ENCODE measurements at places on chromosomes 6 and 20.
A peak's percentile ranks its signal among the peaks of the same experiment; 100 is the strongest.

DNA sequence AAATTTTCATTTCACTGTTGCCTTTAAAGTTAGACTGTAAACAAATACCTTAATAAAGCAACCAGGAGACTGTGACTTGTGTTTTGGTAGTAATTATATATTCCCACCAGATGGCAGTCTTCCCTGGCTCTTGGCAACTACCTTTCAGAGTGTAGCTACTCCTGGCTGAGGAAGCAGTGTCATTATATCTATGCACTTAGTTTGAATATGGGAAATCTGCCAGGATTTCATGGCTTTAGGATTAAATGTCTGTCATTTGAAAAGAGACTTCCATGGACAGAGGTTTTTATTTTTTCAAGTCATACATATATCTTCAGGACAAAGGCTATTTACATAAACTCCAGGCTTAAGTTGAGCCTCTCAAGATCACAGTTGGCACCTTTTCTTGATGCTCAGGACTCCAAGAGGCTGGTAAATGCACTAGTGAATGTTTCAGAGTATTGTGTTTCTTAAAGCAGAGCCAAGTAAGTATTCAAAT is 160.1 kb downstream of the C6orf58 start:
- peak; percentile 91 for DNase-seq

DNA sequence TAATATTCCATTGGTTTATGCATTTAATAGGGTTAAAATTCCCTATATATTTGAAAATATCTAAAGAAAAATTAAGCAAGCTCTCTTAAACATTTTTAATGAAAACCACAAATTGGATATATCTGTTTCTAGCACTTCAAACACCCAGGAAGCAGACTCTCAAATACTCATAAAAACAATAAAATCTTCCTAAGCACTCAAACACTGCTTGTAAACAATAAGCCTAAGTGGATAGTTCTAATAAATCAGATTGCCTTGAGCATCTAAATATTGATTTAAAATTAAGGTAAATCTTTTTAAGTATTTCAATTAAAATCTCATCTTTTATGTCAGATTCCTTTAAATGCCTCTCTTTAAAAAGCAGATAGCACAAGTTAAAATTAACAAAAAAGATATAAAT is 254.4 kb downstream of the KCNQ5 start:
- peak; percentile 13 for DNase-seq

- peak; percentile 74 for DNase-seq
These were observed 623 bp upstream of the MRPS26 start for GRCh38 chr20:3045042-3045815.

GRCh38 chr20:4427940-4428586 is 293.6 kb upstream of the PRND start:
- no peak for DNase-seq

DNA sequence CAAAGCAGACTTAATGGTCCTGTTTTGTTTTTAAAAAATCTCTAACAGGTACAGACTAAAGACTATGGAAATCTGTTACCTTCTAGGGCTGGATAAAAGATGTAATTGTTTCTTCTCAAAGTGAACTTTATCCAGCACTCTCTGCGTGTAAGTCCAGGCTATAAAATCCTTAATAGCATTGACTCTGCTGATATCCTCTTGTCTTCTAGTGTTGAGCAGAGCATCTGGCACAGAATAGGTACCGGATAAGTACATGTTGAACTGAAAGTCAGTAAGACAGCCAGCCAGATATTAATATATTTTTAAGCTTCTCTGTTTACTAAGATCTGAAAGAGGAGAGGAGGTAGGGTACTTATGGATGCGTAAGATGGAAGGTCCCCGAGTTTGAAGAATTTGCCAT is 262.3 kb downstream of the TBC1D7 start:
- DNase-seq, result no peak

DNA sequence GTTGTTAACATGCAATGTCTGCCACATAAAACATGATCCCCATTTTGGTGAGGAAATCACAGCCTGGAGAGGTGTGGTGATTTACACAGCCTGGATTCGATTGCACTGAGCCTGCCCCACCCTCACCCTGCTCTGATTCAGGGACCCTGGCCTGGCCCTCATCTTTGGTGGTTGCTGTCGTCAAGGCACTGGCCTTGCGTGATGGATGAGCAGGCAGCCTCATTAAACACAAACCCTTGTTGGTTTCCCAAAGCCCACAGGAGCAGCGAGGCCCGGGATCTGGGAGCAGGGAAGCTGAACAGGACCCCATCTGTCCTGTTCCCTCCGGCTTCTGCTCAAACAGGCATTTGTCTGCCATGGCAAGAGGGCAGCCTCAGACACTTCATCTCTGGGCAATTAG is 70.8 kb downstream of the CHMP4B start:
- no peak for DNase-seq

DNA sequence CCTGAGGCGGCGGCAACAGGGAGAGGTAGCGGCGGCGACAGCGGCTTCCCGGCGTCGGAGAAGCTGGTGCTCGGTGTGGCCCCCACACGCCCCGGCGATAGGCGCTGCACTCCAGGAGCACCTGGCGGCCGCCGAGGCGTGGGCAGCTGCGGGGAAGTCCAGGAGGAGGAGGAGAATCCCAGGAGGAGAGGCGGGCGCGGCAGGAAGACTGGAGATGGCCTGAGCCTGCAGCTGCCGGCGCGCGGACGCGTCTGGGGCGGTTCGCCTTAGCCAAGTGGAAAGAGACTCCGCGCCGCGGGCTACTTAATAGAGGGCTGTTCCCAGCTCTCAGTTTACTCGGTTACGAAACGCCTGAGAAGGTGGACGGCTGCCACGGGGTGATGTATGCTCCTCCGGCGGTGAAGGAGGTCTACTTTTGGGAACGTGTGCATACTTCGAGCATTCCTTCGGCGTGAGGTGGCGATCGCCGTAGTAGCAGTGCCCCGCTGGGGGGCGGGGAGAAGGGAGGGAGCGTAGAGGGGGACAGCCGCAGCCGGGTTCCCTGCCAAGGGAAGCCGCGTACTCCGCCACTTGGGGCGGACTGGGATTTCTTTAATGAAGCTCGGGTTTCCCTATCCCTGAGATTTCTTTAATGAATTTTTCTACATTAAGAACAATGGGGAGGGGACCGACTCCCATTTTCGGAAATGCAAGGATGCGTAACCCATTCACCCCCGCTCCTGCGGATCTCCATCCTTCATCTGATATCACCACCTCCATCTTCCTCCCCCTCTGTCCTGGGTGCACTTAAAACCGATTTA is at the start of gene COL12A1:
TSS of gene COL12A1 (minus strand) at position 278 of the 800 bp plus-strand sequence. CDS start 3,261 bp downstream, outside the sequence.
- DNase-seq, result peak; percentile 67

DNA sequence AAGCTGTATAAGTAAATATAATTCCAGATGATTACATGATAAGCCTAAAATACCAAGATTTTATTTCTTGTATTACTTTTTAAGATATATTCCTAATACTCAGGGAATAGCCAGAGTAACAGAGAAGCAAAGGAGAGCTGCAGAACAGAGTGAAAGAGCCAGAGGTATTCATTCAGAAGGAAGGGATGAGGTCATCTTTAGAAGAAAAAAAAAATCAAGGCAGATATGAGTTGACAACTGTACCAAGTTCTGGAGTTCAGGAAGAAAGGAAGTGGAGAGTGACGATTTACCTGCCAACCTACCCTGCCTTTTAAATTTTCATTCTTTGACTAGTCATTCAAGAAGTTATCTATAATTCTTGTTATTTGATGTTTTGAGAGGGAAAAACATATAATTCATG is 28.8 kb upstream of the NHSL1 start:
- no peak for DNase-seq

DNA sequence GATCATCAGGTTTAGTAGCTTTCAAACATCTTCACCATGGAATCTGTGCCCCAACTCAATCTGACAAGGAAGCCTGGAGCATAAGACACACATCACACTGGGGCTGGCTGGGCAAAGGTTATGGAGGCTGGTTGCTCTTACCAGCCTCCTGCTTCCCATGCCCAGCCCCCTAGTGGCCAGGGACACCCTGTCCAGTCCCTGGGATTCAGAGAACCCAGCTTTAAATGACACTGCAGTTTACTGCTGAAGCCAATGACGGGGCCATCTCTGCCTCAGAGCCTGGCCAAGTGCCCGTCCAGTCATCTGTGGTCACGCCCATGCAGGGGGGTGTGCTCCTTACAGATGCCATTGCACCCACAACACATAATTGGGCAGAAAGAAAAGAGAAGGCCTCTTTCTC is 272.9 kb downstream of the SMOC2 start:
- DNase-seq, result no peak

- no peak for DNase-seq
These were observed 7.9 kb downstream of the RSPH4A start for GRCh38 chr6:116624036-116624805.

GRCh38 chr6:133236932-133237331 is 4.2 kb upstream of the EYA4 start:
- DNase-seq, result no peak

DNA sequence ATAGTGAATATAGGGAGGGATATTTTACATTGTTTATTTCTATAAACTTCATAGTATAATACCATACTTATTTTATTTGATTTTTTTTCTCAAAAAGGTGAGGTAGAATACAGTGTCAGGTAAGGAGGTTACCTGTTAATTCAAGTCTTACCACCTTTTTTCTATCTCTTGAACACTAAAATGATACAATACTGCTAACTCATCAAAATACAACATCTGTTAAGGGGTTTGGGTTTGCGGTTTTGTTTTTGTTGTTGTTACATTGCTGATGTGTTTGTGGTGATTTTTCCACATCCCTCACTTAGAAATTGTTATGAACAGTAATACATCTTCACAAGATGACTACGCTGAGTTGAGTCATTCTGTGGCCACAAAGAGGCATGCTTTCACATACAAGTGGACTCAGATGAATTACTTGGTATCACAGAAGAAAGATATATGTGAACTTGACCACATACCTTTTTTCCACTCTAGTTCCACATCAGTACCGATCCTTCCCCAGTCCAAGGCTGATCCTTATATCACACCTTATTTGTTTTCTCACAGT is 139.4 kb upstream of the ID4 start:
- DNase-seq, result no peak

DNA sequence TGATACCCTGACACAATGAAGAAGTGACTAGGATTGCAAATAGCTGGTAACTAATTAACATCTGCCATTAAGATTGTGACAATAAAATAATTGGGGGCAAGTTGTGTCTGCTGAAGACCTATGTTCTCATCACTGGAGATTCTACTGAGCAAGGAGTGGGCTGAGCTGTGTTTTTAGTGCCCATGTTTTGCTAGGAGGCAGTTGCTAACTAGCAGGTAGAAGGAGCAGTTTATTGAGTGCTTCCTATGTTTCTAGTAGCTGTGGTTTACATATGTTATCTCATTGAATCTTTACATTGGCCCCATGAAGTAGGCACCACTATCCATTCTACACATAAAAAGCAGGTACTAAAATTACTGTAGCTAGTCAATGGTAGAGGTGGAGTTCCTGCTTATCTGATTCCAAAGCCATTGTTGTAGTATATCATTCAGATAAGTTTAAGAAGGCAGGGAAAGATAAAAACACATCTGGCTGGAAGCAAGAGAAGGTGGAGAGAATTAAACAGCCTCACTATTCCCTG is 2.8 kb upstream of the MEP1A start:
- no peak for DNase-seq

DNA sequence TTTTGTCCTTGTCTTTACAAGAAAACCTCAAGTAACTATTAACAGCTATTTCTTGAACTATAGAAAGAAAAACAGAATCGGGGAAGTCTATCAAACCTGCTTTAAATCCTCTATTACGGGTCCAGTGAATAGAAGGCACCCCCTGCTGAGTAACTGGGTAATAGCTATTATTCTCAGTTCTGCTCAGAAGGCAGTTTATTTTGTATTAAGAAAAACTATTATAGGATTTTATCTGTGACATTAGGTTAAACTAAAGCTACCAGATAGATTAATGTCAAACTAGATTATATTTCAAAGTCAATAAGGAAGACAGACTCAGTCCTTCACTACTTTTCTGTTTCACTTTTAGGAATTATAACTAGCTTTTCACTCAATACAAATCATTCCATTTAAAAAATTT is 93.7 kb downstream of the DST start:
- no peak for DNase-seq

DNA sequence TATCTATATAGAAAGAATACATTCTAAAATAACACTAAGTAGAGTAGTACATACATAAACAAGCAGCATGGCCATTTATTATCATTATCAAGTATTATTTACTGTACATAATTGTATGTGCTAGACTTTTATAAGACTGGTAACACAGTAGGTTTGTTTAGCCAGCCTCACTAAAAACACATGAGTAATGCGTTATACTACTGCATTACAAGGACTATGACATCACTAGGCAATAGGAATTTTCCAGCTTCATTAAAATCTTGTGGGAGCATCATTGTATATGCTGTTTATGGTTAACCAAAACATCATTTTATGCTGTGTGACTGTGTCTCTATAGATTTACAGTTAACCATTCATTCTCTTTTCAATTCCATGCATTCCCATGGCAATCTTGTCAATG is 131.7 kb upstream of the HDGFL1 start:
- no peak for DNase-seq

DNA sequence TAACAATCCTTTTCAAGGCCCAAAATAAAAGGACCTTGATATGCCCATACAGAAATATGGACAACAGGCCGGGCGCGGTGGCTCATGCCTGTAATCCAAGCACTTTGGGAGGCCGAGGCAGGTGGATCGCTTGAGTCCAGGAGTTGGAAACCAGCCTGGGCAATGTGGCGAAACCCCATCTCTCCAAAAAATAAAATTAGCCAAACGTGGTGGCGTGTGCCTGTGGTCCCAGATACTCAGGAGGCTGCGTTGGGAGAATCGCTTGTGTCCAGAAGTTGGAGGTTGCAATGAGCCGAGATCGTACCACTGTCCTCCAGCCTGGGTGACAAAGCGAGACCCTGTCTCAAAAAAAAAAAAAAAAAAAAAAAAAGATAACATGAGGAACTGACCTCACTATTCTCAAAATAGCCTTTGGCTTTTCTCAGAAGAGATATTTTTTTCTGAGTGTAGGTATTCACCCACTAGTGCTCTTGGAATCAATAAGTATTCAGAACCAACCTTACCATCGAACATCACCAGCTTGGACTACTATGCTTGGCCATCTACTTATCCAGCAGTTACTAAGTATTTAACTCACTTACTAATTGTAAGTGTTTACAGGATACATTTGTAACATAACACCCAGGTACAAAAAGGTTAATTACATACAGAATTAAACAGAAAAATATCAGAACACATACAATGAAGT is 99.2 kb downstream of the OR2B2 start:
- no peak for DNase-seq

DNA sequence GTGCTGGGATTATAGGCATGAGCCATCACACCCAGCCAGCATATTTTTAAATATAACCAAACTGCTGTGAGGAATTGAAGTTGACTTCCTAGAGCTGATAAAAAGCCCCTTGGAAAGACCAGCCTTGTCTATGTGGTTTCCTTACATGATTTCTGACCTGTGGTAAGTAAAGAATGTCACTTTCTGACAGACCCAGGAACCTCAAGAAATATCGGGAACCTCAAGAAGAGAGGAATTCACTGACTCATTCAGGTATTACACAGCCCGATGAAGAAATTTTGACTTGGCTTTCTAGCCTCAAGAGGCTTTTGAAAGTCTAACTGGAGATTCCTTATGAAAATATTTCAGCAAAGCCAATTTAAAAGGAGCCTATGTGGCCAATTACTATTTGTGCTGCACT is 71.8 kb downstream of the FOXF2 start:
- DNase-seq, result no peak

Data from NCI-H1105 treated with DMSO at 0.1 percent for 48 hours (cell line).